ENCODE measurements at places on chromosomes 11 and 22.

GRCh38 chr11:132640952-132641351, 891.3 kb downstream of the OPCML start:
- no peak for DNase-seq

GRCh38 chr22:45908961-45909360, 68.0 kb downstream of the WNT7B start:
- DNase-seq, result no peak

DNA sequence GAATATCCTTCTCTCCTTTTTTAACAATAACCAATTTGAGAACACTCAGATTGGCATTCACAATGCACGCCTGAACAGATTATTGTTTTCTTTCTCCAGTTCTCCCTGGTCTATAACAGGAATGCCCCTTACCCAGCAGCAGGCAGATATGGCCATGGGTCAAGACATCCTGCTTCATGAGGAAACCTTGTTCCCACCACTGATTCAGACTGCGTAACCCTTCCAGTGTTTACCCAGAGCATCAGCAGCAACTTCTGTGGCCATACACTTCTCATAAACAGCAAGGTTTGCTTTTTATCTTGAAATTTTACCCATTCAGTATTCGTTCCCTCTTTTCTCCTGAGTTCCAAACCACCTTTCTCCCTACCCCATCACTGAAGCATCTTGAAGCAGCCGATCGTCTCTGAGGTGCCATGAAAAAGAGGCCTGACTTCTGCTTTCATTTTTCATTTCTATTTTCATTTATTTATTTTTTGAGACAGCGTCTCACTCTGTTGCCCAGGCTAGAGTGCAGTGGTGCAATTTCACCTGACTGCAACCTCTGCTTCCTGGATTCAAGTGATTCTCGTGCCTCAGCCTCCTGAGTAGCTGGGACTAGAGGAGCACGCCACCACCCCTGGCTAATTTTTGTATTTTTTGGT, 9.6 kb downstream of the PTS start:
- DNase-seq, result no peak

GRCh38 chr11:79447038-79447786, 6.4 kb upstream of the TENM4 start:
- DNase-seq, result no peak

GRCh38 chr22:26616650-26617049, 1.2 kb downstream of the CRYBB1 start:
- no peak for DNase-seq

DNA sequence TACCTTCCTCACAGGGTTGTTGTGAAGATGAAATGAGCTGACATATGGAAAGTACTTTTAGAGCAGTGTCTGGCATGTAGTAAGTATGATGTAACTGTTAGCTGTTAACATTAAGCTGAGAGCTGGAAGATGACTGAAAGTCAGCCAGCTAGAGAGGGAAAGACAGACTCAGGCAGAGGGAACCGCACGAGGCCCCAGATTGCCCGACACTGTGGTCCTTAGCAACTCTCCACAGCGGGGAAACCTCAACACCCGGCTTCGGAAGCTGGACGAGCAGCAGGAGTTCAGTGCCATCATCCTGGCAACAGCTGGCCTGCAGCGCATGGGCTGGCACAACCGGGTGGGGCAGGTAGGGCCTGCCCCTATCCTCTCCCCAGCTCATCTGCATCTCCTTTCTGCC, 6.5 kb downstream of the HMBS start:
- DNase-seq, result no peak

DNA sequence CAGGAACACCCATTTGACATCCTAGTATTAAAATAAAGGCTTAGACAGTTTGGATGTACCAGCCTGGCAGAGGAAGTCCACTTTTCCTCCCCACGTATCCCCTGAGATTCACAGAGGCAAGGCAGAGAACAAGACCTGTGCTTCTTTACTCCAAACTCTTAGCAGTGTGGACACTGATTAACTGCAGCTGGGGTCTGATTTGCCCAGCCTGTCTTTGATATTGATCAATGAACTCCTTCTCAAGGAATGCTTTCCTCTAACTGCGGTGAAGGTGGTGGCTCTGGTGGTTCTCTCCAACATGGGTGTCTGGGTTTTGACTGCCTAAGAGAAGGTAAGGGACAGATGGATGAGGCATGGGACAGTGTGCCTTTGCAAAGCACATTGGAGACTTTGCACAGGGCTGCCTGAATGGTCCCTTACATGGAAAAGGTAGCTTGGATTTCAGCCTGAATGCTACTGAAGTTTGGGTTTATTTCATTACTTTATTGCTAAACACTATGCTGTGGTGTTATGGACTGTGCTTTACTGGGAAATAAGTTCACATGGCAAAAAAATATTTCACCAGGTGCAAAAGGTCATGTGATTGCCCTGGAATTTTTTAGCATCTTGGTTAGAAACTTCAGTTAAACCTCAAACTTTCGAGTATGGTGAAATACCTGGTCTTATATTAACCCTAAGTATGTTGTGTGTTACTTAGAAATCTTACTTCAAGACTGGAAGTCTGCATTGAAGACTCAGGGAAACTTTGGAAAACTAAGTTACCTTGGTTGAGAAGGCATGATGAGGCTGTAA, 1.8 kb downstream of the GAS2 start:
- no peak for DNase-seq

Measured in NCI-H1930 (cell line).